Right lung (tissue), 10 donors: ENCODE measurements at places on chromosomes 11 and 22.
A peak's percentile ranks its signal among the peaks of the same experiment; 100 is the strongest.

DNA sequence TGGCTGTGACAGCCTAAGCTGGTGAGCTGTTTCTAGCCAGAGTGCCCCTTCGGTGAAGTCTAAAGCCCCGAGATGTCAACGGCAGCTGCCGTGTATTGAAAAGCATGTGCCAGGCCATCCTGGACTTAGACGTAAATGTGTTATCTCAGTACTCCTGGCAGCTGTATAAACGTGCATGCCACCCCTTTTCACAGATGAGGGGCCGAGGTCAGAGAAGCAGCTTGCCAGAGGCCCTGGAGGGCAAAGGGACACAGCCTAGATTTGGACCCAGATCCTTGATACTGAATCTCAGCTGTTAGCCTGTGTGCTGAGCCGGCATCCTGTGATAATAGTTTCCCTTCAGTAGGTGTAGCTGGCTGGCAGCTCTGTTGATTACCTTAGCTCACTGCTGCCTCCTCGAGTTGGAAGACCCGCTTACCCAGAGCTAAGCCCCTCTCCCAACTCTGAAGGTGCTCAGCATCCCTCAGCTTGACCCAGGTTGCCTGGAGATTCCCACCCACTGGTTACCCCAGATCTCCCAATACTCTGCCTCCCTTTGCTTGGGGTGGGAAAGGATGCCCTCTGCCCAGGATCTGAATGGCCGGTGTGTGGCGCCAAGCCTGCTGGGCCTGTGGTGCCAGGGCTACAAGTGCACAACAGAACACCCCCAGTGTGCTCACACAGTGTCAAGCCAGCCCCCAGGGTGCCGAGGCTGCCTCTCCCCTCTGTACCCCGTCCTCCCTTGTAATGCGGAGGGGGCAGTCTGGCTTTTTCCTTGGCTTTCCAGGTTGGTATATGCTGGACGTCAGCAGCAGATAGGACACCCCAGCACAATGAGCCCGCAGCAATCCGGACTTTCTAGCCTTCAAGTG is 59.8 kb upstream of the WNT7B start:
- DNase-seq = no peak

- DNase-seq = no peak
Measured at GRCh38 chr11:121336279-121336937, 43.8 kb downstream of the SC5D start.

DNA sequence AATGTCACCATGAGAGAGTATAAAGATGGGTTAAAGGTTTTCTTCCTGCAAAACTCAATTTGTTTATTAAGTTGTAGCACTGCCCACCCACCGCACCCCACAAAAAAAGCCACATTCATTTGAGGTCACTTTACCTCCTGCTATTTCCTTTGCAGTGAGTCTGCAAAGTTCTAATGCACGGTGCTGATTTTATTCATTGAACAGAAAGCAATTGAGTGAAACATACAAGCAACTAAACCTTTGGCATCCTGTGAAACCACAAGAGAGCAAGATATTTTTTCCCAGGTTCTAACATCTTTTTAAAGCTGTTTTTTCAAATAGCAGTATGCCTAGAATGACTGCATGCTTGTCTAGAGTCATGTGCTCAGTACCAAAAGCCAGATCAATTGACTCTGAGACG is 39.0 kb downstream of the RRAS2 start:
- no peak for DNase-seq

GRCh38 chr22:40741116-40741515 is 61.8 kb downstream of the MCHR1 start:
- no peak for DNase-seq

GRCh38 chr11:124172101-124172500 is 11.0 kb upstream of the OR10D3 start:
- no peak for DNase-seq

- no peak for DNase-seq
Measured at GRCh38 chr11:8315954-8316353, 52.3 kb upstream of the LMO1 start.

DNA sequence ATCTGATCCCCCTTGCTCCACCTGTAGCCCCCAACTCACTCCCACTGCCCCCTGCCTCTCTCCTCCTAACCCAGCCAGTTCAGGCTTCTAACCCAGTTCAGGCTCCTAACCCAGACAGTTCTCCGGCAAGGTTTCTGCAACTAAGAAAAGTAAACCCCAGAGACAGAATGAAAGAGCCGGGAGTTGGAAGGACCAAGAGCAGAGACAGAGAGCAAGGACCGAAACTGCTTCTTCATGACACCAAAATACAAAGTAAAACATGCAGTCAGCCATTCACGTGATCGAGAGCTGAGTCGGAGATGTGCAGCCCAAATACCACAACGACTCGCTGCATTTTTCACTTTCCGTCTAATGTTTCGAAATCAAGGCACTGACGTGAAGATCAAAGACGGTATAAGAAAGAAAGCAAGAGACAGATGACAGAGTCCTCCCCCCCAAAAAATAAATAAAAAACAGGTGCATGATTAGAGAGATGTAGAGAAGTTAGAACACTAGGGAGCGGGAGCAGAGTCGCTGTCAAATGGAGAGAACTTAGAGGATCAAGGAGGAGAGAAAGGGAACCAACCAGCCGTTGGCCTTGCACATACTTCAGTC is 884 bp downstream of the IL10RA start:
- DNase-seq = no peak

DNA sequence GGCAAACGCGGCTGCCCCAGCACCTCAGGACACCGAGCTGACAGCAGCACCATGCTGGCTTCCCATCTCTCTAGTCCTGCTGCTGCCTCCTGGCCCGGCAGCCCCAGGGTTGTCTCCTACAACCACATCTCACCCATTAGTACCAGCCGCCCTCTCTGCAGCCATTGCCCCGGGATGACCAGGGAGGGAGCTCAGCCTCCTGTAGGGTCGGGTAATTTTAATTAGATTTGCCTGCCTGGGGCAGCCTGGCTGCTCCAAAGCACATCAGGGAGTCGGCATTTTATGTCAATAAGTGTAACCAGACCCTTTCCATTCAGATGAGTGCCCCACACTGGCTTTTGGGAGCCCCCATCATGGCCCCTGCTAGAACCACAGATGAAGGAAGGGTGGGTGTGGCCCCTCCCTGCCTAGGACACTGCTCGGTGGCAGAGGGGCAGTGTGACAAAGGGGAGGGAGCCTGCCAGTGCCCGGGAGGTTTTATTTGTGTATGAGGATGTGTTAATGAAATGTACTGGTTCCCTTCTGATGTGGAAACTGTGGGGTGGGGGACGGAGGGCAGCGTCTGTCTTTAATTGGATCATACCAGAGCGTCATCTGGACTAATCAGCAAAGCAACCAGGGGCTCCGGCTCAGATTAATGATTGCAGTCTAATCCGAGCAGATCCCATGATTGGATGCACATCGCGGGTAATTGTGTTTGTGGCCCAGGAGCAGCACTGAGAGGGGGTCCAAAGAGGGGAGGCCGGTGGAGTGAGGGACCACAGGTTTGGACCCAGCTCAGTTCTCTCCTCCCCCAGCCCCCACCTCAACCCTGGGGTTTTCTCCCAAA is 125.3 kb downstream of the FEZ1 start:
- no peak for DNase-seq

GRCh38 chr11:9014826-9015225 is 11.0 kb upstream of the NRIP3 start:
- no peak for DNase-seq

DNA sequence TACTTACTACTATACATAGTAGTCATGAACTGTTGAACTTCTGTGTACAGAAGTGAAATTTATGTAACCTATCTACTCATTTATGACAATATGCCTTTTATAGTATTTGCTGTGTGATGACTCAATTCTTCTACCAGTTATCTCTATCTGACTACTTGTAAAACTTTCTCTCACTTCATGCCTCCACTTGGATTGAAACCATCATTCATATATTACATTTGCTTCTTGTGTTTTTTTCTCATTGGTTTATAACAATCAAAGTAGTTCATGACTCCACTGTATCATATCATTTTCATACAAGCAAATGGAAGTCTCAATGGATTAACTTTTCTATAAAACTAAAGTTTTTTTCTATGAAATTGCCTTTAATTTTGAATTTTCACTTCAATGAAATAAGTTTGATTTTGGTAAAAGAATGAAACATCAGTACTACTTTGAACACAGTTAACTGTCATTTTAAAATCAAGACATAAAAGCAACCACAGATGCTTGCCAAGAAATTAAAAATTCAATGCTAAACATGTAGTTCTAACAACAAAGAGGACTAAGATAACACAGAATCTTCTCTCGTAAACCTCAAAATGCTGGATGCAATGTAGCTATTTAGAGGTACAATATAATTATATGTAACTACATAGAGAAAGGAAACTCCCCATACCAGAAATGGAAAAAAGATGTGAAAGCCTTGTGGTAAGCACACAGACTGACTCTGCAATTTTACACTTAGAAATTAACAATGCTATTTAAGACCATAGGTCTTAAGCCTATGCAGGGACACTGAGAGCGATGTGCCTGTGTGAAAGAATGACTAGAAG is 27.6 kb upstream of the EXPH5 start:
- no peak for DNase-seq

DNA sequence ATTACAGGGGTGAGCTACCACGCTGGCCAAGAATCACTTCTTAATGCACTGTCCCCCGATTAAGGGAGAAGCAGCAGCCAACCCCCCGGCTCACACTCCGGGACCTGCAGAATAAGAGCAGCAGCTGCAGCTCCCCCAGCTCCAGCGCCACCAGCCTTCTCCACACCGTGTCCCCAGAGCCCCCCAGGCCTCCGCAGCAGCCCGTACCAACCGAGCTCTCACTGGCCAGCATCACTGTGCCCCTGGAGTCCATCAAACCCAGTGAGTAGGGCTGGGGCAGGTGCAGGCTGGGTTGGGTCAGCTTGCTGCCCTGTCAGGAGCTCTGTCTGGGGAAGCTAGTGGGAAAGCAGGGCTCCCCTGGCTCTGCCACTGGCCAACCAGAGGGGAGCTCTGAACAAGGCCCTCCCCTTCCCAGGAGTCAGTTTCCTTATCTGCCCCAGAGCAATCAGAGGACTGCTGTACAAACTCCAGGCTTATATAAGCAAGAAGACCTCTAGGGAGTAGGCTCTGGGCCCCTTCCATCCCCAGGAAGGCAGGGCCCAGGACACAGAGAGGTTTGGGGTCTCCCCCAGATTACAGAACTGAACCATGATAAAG is 8.5 kb upstream of the SH3BP1 start:
- DNase-seq = no peak

GRCh38 chr11:92576315-92576714 is 351.7 kb downstream of the FAT3 start:
- DNase-seq = no peak

- peak; percentile 56 for DNase-seq
Measured at GRCh38 chr11:61815790-61816735, 740 bp downstream of the FADS1 start.

- no peak for DNase-seq
Measured at GRCh38 chr22:49355211-49355920, 472.3 kb downstream of the BRD1 start.
